ENCODE measurements at places on chromosomes 2 and 18. TPM values are rescaled to one million over a fixed set of nuclear protein-coding genes. Genes with fewer than 3 reads are reported as not detected.

DNA sequence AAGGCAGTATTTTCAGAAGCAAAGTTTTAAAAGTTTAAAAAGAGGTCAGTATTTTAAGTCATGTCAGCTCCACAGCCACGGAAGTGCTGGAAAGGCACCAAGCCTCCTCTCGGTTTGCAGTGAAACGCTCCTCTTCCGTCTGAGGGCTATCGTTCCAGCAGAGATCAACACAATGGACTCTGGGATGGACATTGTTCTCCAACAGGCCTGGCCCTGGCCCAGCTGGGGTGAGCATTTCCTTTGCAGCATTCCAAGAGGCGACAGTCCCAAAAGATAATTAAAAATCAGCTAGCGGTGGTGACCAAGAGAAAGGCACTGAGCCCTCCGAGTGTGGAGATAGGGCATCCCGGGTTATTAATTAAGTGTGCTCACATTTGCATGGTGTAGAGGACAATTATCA lies 95.9 kb upstream of the LCLAT1 start:
- H3K27ac ChIP-seq, result no peak overlapping the region
- H3K4me3 ChIP-seq, result no peak overlapping the region
- no peak for DNase-seq
- H3K36me3 ChIP-seq, result no peaks in the 10 kb centered on the region
- peaks cover 6% of the 10 kb centered on the region for H3K4me1 ChIP-seq

- H3K27ac ChIP-seq, result no peak overlapping the region
- no peak overlapping the region for H3K4me3 ChIP-seq
- H3K4me1 ChIP-seq, result peaks cover 5% of the 10 kb centered on the region
- no peak for DNase-seq
- H3K36me3 ChIP-seq, result no peaks in the 10 kb centered on the region
- H3K27me3 ChIP-seq, result no peaks in the 10 kb centered on the region
Measured at GRCh38 chr18:3914109-3914508, 464.1 kb downstream of the TGIF1 start.

- no peak overlapping the region for H3K4me3 ChIP-seq
- DNase-seq, result no peak
- H3K27me3 ChIP-seq, result no peaks in the 10 kb centered on the region
- no peaks in the 10 kb centered on the region for H3K36me3 ChIP-seq
- H3K27ac ChIP-seq, result no peak overlapping the region
Measured at GRCh38 chr2:183868707-183869106, 729.6 kb upstream of the ZNF804A start.

GRCh38 chr2:40432921-40433483 lies 18.9 kb downstream of the SLC8A1 start:
- H3K27ac ChIP-seq, result no peak overlapping the region
- no peak overlapping the region for H3K4me3 ChIP-seq
- H3K36me3 ChIP-seq, result no peaks in the 10 kb centered on the region
- DNase-seq, result no peak
- H3K4me1 ChIP-seq, result no peaks in the 10 kb centered on the region

Gene ATOH8
- 1.1 TPM for total RNA-seq

All from endodermal cell (in vitro differentiated cells).